ENCODE measurements at places on chromosomes 12 and 14. TPM values are rescaled to one million over a fixed set of nuclear protein-coding genes. Genes with fewer than 3 reads are reported as not detected.

Gene CELA1
- polyA plus RNA-seq: not detected

Gene NXPH4
- polyA plus RNA-seq: 4.7 TPM

Gene TMEM229B
- polyA plus RNA-seq: 0.34 TPM

DNA sequence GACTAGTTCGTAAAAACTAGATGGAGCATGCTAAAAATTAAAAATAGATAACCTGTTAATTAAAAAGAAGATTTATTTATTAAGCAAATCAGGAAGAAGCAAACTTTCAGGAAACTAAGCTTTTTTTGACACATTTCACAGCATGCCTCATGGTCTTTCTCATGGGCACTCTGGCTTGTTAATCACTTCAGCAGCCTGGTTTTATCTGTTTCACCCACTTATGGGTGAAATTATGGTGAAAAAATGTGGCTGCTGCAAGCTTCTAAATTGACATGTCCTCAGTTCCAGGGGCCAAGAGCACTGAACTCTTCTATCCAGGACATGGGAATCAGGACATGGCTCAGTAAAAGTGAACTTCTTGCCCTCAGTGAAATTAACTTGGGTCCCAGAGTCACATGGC, 468.6 kb upstream of the SYT1 start:
- DNase-seq: no peak

GRCh38 chr12:59173695-59174094, 253.4 kb upstream of the LRIG3 start:
- no peak for DNase-seq

- DNase-seq: peak; percentile 49
These were observed 1.2 kb downstream of the DYRK2 start for GRCh38 chr12:67649570-67650387.

GRCh38 chr12:122116707-122117535, 38.4 kb downstream of the MLXIP start:
- DNase-seq: no peak

All from muscle of arm (tissue), 14 donors.